ENCODE measurements at places on chromosomes 2 and 18.

- no peak for DNase-seq
These were observed 109.2 kb downstream of the MREG start for GRCh38 chr2:215904101-215904500.

- DNase-seq = peak; percentile 24
These were observed 112.2 kb downstream of the OSBPL6 start for GRCh38 chr2:178306352-178307073.

DNA sequence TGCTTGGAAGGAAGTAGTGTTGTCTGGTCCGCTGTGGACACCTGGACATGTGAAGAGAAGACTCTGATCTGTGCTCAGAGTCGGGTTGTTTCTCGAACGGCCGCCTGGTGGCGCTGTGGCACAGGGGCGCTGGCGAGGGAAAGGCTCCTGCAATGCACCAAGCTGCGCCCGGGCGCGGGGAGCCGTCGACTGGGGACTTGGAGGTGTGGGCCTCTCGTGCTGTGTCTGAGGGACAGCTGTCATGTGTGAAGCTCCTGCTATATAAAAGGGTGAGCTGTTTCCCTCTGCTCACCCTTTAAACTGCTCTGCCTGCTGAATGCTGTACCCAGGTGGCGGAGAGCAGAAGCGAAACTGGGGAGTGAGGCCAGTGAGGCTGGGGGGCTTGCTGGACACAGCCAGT is 44.0 kb downstream of the GNAL start:
- DNase-seq = peak; percentile 59

GRCh38 chr2:31979018-31979417 is 31.8 kb downstream of the MEMO1 start:
- DNase-seq = no peak

DNA sequence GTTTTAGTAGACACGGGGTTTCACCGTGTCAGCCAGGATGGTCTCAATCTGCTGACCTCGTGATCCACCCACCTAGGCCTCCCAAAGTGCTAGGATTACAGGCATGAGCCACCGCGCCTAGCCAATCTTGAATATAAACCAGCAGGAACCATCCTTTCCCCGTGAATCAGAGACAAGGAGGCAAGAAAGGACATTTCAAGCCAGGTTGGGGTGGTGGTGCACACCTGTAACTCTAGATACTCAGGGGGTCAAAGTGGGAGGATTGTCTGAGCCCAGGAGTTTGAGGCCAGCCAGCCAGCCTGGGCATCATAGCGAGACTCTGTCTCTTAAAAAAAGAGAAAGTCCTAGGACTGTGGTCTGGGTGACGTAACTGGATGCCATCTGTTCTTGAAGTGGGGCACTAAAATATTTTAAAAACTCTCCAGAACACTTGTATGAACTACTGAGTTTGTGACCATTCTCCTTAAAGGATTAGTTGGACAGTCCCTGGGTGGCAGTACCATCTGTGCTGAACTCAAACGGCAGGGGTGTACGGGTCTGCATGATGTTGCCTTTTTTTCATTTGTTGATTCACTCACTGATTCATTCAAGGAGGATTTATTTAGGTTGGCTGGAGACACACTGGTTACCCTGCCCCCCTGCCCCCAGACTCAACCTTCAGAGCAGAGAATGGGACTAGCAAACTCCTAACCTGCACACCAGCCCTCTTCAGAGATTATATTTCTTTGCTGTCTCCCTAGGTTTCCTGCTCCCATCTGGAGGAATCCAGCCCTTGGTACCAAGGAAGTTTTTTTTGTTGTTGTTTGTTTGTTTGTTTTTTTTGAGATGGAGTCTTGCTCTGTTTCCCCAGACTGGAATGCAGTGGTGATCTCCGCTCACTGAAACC is 2.9 kb upstream of the TLX2 start:
- no peak for DNase-seq

- DNase-seq = no peak
These were observed 74.3 kb upstream of the MMADHC start for GRCh38 chr2:149661844-149662243.

All from CD8-positive, alpha-beta T cell (primary cell).